ENCODE measurements at places on chromosomes 5 and 9.

DNA sequence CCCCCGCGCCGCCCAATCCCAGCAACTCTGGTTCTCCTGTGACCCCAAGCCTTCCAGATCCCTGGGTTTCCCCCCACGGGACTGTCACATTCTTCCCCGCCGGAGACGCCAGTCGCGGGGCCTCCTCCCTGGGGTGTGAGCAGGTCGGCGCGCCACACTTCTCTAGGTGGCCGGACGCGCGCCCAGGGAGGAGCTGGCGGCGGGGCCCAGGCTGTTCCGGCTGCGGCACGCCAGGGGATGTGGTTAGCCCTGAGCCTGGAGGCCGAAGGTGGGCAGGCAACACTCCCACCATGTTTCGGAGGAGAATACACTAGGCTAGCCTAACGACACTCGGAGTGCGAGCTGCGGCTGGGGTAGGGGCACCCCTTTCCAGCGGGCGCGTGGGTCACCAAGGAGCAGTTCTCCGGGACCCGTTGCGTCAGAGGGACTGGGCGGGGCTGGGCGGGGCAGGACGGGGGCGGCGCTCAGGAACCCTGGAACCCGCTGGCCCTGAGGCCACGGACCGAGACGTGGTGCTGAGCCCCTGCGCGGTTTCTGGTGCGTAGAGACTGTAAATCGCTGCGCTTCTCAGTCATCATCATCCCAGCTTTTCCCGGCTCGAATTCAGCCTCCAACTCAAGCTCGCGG lies at the start of gene SLC27A6:
Gene SLC27A6 (plus strand): TSS at position 478 of the 627 bp plus-strand sequence. CDS start 650 bp downstream, outside the sequence.
- DNase-seq: no peak

- DNase-seq: no peak
Measured at GRCh38 chr5:143403334-143403592, 223 bp downstream of the NR3C1 start.

DNA sequence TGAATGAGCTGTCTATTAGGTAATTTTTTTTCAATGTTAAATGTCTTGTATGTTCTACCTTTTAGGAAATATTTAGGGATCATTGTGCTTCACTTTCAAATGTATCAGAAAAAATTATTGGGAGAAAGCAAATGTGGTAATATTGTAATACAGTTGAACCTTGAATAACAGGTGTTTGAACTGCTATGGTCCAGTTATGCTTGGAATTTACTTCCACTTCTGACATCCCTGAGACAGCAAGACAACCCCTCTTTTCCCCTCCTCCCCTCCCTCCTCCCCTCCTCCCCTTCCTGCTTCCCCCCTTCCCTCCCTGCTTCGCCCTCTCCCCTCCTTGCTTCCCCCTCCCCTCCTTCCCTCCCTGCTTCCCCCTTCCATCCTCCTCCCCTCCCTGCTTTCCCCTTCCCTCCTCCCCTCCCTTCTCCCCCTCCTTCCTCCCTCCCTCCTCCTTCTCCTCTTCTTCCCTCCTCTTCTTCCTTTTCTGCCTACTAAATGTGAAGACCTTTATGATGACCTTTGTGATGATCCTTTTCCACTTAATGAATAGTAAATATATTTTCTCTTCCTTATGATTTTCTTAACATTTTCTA lies 146.6 kb downstream of the FGF1 start:
- no peak for DNase-seq

DNA sequence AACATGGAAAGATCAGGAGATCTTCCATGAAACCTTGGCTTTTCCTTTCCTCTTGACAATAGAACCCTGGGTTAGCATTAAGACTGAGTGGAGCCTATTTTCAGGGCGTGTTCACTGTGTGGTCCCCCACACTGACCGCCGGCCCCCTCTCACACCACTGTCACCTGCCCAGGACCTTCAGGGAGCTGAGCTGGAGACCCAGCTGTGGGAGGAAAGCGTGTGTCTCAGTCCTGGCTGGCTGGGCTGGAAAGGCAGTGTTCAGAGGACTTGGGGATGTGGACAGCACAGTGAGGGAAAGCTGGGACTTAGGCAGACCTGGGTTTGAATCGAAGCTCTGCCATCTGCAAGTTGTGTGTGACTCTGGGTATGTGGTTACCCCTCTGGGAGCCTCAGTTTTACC lies 268.1 kb downstream of the NSG2 start:
- DNase-seq: no peak

Measured in activated gamma-delta T cell treated with Interleukin-2 at 50 U/mL for 16 hours (primary cell).